ENCODE measurements at places on chromosomes 12 and 14. TPM values are rescaled to one million over a fixed set of nuclear protein-coding genes. Genes with fewer than 3 reads are reported as not detected.

The PRH1 gene
- total RNA-seq: 6.9 TPM

The ADCY6 gene
- 10.9 TPM for total RNA-seq

The CACNA2D4 gene
- 1.0 TPM for total RNA-seq

The SRRM4 gene
- not detected for total RNA-seq

The RNASE4 gene
- total RNA-seq: 173 TPM
